Dermis microvascular lymphatic vessel endothelial cell (primary cell): ENCODE measurements at places on chromosomes 12 and 14.

GRCh38 chr14:60565211-60565610 lies 56.3 kb downstream of the SIX6 start:
- no peak for DNase-seq

DNA sequence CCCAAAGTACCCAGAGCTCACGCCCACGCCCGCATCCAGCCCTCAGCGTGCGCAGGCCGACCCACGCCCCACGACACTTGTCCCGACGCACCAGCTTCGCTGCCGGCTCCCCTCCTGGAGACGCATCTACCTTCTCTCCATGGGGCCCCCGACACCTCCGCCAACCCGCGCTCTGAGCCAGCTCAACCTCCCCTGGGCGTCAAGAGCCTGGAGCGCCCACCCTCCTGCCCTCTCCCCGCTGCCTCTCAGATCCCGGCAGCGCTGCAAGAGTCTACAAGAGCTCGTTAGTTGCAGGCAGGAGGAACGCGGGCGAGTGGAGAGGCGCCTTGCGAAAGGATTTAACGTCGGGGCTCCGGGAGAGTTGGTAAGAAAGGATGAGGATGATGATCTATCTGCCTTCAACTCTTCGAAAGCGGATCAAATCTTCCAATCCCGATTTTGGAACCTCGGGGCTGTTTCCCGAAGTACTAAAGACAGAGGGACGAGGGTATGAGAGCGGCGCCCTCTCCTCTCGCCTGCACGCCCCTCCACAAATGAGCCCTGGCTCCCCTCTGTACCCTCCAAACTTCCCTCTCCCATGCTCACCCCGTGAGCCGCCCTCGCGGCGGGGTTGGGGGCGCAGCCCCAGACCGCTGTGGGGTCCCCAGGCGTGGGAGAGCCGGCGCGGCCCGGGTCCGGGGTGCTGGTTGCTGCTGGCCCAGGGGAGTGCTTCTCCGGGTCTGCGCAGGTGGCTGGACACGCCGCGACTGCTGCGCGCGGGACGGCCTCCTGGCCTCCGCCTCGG lies 979 bp downstream of the LTBP2 start:
- no peak for DNase-seq

- DNase-seq = no peak
Observed at GRCh38 chr12:70252832-70253231, 9.6 kb downstream of the CNOT2 start.

- no peak for DNase-seq
Observed at GRCh38 chr12:27221625-27222387, 22.3 kb upstream of the STK38L start.

DNA sequence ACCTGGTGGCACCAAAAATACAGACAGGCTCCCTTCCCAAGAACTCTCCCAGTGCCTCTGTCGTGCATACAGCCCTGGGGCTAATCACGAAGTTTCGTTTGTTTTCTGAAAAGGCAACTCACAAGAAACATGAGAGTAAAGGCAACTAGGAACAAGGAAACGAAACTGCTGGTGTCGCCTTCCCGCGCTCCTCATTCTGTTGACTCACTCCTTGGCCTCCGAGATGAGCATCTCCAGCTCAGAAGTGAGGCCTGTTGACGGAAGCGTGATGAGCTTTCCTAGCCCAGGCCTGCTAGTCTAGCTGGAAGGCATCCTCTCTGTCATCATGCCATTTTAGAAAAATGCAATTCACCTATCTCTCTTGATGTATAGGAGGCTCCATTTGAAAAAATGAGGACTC lies 50.5 kb downstream of the TTC9 start:
- no peak for DNase-seq

DNA sequence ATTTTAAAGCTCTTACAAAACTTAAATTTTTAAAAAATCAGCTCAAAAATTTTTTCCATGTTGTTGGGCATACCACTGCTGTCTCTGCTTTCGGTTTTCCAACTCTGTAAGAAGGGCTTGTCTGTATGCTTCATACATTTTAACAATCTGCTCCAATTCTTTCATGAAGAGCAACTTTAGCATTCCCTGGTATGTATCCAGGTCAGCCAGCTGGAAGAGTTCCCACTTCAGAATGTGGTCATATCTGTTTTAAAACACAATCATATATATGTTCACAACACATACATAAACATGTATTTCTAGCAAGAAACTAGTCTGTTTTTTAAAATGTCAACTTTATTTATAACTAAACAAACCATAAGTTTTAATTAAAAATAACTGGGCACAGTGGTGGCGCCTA lies 33.0 kb downstream of the SAV1 start:
- no peak for DNase-seq

DNA sequence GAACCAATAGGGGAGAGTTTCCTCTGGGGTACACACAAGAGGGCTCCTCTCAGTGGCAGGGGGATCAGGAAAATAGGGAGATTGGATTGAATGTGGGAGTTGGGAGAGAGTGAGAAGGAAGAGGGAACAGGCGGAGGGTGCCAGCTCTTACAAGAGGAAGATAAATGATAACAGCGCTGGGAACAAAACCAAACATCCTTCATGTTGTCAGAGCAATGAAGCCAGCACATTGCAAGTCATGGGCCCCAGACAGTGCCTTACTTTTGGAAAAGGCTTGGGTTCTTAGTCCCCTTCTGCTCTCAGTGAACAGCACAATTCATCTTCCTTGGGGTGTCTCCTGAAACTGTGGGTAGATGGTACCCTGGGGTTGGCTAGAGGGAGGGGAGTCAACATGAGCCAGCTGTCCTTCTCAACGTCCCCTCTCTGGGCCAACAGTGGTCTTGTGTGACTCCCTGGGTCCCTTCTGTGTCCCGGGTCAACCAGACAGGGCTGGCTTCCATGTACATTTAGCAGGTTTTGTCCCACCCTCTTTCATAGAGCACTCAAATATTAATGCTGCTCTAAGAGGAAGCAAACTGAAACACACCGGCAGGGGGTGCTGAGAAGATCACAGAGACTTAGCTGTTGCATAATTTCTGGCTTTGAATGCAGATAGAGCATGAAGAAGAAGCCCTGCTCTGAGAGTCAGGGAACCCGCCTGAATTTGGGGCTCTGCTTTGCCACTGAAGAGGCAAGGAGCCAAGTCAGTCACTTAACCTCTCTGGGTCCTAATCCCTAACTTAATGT lies 138.5 kb downstream of the ESRRB start:
- peak; percentile 21 for DNase-seq

- no peak for DNase-seq
Observed at GRCh38 chr12:80040075-80040738, 59.1 kb upstream of the OTOGL start.

- DNase-seq = peak; percentile 51
Observed at GRCh38 chr14:61034416-61035120, 53.5 kb downstream of the SLC38A6 start.

DNA sequence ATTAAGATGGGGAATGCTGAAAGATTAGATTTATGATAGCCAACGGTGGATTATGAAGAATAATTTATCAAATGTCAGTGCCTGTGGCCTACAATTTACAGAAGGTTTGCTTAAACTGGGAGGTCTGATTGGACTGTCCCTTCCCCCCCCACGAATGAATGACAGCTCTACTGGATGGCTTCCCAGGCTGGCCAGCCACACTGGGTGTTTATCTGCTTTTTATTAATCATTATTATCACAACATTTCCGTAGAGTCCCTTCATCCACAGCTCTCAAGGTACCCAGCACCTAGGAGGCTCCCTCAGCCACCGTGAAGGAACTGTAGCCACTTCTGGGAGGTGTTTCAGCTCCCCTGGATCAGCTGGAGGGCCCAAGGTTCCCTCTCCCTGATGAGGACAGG lies 78.9 kb downstream of the ADCK1 start:
- DNase-seq = no peak

DNA sequence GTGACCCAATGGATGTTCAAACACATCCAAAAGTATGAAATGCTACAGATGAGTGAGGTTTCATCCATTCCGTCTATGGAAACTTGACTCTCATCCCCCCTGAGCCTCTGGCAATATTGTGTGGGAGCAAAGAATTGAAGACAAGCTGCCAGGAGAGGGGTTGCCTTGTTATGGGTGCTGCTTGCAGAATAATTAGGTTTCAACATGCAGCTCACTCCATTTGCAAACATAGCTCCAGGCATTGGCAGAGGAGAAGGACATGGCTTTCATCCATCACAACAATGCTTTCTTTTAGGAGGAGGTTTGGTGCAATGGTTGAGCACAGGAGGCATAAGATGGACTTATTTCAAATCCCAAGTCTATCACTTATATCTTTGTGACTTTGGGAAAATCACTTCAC lies 220.7 kb upstream of the SRRM4 start:
- no peak for DNase-seq

- DNase-seq = no peak
Observed at GRCh38 chr14:23447361-23448350, 12.2 kb upstream of the MYH7 start.

GRCh38 chr14:54669721-54670561 lies 103.0 kb downstream of the SAMD4A start:
- no peak for DNase-seq

DNA sequence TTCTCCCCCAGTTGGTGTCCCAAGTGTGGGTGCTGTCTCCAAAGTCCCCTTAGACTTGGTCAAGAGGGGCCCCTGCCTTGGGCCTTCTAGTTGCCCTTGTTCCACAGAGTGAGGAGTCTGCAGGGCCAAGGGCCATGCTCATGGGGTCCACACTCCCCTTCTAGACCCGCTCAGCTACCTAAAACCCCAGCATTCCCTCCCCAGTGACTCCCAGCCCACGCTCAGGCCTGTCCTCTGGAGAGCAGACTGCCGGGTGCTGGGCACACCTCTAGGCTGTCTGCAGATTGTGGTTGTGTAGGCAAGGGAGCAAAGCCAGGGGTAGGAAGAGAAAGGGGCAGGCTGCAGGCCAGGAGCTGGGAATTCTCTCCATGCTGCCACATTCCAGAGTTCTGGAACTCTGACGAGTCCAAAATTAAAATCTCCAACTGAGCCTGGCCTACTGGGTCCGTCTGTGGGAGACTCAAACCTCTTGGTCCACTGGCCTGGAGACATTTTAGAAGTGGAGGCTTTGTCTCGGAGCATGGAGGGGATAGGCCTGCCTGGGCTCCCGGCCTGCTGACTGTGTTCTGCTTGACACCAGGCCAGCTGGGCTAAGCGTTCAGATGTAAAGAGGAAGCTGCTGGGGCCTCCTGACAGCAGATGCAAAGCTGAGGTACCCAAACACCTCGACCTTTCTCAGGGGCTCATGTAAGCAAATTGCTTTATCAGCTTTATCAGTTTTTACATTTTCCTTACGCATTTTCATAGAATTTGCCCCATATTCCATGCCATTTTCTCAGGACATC lies 13.7 kb upstream of the KRT5 start:
- DNase-seq = no peak

GRCh38 chr12:96070670-96071279 lies 35.4 kb upstream of the LTA4H start:
- no peak for DNase-seq

GRCh38 chr12:126937431-126937830 lies 1329.5 kb upstream of the TMEM132C start:
- DNase-seq = no peak

DNA sequence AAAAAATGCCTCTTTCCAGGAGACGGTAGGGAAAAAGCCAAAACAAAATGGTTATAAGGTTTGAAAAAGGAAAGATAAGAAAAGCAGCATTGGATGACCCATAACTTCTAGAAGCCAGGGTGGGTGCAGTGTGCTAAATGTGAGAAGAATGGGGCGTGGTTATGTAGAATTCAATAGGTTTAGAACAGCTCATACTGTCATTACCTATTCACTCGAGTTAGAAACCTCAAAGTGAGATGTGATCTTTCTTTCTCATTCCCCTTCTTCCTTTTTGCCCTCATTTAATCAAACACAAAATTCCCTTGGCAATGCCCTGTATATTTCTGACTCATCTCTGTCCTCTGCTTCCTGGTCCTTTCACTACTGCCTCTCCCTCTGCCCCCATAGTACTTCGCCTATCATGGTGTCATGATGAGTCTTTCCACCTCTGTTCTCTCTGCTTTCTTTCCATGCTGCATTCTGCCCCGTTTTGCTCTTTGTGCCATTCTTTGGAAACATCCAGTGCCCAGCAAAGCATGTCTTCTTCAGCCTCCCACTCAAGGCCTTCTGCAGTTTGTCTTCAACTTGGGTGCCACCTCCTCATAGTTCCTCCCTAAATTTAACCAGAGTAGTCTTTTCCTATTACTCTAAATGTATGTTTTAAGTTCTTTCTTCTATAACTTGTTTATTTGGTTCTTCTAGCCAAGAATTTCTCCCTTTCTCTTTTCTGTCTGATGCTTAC lies 496.3 kb downstream of the NRXN3 start:
- no peak for DNase-seq

DNA sequence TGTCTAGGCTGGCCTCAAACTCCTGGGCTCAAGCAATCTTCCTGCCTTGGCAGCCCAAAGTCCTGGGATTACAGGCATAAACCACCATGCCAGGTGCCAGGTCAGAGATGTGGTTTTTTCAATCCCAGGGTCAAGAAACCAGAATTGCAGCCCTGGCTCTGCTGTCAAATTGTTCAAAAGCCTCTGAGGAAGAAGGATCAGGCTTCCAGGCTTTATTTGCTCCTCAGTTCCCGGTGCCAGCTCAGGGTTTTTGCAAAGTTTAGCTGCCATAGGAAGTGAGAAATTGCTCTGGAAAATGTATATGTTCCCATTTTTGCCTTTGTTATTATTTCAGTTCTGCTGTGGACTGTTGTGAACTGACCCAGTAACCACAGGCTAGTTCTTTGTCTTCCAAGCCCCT lies 28.7 kb downstream of the WNT5B start:
- DNase-seq = no peak

- no peak for DNase-seq
Observed at GRCh38 chr12:120697344-120697743, 10.4 kb downstream of the MLEC start.

- no peak for DNase-seq
Observed at GRCh38 chr14:101055106-101055662, 151.7 kb upstream of the RTL1 start.

DNA sequence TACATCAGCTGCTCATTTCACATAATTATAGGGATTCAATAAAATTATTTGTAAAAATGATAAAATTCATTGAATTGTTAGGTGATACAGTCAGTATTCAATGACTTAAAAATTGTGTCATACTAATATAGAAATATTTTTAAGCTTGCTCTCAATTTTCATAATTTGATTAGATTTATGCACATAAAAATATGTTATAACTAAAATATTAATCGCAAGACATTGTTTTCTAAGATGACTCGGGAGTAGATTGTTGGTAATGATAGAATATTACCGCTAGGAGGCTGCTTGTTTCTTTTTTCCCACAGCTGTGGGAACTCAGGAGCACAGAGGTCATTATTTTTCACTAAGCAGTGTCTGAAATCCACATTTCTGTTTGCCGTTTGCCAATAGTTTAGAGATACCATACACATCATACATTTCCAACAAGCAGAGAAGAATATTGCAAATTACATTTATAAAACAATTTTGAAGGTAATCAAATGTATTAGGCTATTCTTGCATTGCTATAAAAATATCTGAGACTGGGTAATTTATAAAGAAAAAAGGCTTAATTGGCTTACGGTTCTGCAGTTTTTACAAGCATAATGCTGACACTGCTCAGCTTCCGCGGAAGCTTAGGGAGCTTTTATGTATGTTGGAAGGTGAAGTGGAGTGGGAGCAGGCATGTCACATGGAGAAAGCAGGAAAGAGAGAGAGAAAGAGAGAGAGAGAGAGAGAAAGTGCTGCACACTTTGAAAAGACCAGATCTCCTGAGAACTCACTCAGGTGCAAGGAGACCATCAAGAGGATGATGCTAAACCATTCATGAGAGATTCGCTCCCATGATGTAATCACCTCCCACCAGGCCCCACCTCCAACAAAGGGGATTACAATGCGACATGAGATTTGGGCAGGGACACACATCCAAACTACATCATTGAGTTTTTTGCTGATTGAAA lies 9.2 kb downstream of the CD69 start:
- DNase-seq = peak; percentile 51

- DNase-seq = peak; percentile 60
Observed at GRCh38 chr14:50619569-50620141, 48.5 kb downstream of the SAV1 start.
